ENCODE measurements at places on chromosomes 12 and 14.

- no peak for DNase-seq
Observed at GRCh38 chr12:69966409-69966808, 141.4 kb downstream of the MYRFL start.

- no peak for DNase-seq
Observed at GRCh38 chr12:124687917-124688316, 120.5 kb upstream of the NCOR2 start.

- no peak for DNase-seq
Observed at GRCh38 chr12:109709401-109709991, 4.1 kb upstream of the FAM222A start.

DNA sequence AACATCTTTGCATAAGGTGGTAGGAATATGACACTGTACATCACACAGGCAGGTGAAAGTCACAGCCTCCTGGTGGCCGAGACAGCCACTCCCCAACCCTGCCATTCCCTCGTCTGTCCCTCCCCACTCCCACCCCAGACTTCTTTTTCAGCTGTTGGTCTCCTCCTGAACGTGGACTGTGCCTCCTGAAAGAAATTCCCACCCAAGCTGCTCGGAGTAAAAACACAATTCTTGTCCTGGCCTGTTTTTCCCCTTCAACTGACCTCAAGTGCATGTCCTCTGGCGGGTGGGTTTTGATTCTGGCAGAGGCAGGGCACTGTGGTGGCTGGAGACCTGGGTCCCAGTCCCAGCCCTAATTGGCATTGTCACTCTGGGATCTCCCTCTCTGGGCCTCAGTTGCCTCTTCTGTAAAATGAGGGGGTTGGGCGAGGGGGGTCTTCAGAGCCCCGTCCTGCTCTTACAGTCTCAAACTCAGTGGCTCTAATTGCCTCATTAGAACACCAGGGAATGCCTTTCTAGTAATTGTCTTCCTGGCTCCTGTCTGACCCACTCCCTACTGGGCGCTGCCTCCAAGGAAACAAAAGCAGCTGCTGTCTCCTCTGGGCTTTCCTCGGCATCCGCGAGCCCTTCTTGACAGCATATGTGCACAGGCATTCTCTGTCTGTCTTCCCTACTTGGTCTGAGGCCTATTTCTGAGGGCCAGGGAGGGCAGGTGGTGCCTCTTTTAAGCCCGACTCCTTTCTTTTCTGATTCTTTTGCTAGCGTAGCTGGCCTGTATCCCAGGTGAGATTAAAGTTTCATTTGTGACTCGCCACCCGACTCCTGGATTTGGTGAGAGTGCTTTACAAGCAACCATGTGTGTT lies 186.6 kb upstream of the RMST start:
- DNase-seq: no peak

- no peak for DNase-seq
Observed at GRCh38 chr14:105287249-105288102, 13.3 kb downstream of the BRF1 start.

GRCh38 chr14:98321841-98322240 lies 950.2 kb downstream of the BCL11B start:
- no peak for DNase-seq

- no peak for DNase-seq
Observed at GRCh38 chr12:52387859-52388258, 2.4 kb upstream of the KRT84 start.

- DNase-seq: no peak
Observed at GRCh38 chr12:130155416-130156073, 6.7 kb upstream of the FZD10 start.

- no peak for DNase-seq
Observed at GRCh38 chr12:72270246-72270645, 1.9 kb upstream of the TRHDE start.

GRCh38 chr12:29799591-29799990 lies 15.8 kb upstream of the TMTC1 start:
- no peak for DNase-seq

- DNase-seq: no peak
Observed at GRCh38 chr12:4779749-4780148, 59.5 kb downstream of the GALNT8 start.

GRCh38 chr14:69287098-69288010 lies 27.4 kb downstream of the GALNT16 start:
- DNase-seq: no peak

- no peak for DNase-seq
Observed at GRCh38 chr12:100584256-100584655, 10.8 kb downstream of the GAS2L3 start.

DNA sequence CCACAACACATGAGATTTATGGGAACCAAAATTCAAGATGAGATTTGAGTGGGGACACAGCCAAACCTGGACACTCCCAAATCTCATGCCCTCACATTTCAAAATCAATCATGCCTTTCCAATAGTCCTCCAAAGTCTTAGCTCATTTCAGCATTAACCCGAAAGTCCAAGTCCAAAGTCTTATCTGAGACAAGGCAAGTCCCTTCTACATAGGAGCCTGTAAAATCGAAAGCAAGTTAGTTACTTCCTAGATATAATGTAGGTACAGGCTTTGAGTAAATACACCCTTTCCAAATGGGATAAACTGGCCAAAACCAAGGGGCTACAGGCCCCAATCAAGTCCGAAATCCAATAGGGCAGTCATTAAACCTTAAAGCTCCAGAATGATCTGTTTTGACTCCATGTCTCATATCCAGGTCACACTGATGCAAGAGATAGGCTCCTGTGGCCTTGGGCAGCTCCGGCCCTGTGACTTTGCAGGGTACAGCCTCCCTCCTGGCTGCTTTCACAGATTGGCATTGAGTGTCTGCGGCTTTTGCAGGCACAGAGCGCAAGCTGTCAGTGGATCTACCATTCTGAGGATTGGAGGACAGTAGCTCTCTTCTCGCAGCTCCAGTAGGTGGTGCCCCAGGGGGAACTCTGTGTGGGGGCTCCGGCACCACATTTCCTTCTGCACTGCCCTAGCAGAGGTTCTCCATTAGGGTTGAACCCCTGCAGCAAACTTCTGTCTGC lies 60.1 kb downstream of the LRIG3 start:
- no peak for DNase-seq

DNA sequence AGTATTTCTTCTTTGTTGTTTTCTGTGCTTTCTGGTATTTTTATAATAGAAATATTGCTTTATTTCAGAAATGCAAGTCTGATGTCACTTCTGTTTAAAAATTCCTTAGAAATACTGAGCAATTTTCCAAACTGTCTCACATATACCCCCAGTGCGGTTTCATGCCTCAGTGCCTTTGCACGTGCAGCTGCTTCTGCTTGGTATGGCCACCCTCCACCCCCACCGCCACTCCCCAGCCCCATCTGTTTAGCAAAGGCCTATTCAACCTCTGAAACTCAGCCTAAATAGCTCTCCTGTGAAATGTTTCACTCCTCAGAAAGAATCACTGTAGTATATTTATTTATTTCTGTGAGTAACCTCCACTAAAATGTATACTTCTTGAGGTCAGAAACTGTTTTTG lies 52.3 kb downstream of the PPM1H start:
- no peak for DNase-seq

DNA sequence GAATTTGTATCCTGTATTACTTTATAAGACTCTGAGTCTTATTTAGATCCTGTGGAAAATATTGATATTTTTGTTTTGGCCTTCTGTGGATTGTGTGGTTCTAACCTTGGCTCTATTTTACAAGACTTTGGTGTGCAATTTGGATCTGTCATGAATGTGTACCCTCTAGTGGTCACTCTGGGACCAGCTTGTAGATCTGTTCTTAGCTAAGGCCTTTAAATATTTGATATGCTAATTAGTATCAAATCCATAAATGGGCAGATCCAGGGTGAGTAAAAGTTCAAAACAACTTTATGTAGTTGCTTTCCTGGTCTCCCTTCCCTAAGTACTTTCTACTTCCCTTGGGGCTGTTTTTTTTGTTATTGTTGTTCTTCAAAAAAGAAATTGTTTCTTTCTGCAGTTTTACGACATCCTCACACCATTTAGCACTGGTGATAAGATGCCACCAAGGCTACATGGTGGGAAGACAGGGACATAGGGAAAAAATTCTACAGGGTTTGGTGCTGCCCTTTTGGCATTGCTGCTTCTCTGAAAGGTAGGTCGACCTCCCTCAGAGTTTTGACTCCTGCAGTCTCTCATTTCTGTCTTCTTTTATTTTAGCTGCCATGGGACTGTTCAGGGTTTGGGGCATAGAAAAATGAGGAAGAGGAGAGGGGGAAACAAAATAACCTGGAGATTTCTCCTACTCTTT lies 238.5 kb downstream of the GPHN start:
- DNase-seq: peak; percentile 54

GRCh38 chr14:74475678-74476077 lies 17.4 kb downstream of the NPC2 start:
- DNase-seq: no peak

- no peak for DNase-seq
Observed at GRCh38 chr12:62191491-62192179, 68.6 kb upstream of the USP15 start.

GRCh38 chr12:32240162-32240561 lies 133.5 kb downstream of the BICD1 start:
- no peak for DNase-seq

DNA sequence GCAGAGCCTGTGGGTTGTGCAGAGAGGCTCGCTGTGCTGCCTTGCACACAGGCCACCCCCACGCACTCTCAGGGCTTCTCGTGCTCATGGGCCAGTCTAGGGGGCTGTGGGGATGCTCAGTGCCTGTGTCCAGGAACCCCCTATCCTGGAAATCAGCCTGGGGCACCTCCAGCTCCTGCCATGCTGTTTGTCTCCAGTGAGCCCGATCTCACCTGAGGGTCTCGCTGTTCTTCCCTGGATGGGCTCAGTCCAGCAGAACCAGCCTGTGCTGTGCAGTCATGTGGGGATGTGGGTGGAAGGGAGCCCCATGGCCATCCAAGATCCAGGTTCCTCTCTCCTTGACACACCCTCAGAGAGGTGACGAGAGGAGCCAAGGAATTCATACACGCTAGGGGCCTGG lies 26.7 kb downstream of the SERPINA1 start:
- DNase-seq: no peak

GRCh38 chr12:85363382-85364190 lies 83.6 kb downstream of the ALX1 start:
- no peak for DNase-seq

Data from Kasumi-1 (cell line).